HEK293T (cell line): ENCODE measurements at places on chromosomes 3 and 15.

DNA sequence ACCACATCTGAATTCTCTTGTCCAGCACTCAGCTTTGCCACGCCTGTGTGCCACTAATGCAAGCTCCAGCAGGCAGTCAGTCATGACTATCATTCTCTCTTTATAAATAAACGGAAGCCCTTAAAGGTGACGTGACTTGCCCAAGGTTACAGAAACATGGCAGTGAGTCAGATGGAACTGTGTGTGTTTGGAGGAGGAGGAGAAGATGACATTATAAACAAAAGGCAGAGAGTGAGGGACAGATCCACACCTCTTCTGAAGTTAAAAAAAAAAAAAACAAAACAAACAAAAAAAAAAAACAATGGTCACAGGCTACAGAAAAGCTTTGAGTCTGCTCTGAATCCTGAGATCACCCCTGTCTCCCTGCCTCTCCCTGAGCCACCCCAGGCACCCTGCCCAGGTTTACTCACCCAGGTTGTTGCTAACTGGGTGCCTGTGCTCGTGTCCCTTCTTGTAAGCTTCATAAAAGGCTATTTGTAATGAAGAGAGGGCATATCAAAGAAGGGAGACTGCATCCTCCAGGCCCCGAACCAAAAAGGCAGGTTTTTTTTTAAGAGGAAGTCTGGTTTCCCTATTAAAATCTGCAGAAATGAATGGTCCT is 119.7 kb upstream of the PHLDB2 start:
- no peak for DNase-seq

DNA sequence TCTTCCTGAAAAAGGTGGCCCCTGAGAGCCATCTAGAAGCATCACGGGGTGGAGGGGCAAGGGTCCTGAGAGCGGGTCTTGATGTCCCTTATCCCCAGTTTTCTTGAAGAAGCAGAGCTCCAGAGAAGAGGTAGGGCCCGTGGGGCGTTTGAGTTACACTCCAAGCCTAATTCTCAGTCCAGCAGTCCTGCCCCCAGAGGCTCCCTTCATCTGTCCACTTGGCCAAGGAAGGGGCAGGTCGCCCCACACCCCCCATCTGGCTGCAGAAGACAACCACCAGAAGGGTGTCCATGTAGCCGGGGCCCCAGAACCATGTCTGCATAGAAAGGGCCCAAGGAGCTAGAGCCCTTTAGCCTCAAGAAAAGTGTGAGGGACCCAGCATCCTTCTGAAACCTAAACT is 25.5 kb upstream of the RPL32 start:
- DNase-seq, result no peak

DNA sequence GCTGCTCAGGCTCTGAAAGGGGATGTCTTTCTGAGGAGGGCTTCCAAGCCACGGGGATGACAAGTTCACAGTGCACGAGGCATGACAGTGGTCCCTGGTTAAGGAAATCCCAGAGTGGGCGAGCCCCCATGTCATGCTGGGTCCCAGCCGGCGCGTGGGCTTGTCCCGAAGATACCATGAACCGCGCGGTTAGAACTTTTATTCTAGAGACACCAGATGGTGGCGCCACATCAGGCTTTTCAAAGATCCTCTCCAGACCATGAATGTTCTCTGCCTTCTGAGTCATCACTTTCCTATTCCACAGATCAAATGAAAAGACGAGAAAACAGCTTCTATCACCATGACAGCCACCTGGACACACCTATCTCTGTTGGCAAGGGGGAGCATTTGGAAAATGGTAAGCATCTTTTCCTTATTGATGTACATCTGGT is 227.8 kb upstream of the LYSMD4 start:
- peak; percentile 45 for DNase-seq

DNA sequence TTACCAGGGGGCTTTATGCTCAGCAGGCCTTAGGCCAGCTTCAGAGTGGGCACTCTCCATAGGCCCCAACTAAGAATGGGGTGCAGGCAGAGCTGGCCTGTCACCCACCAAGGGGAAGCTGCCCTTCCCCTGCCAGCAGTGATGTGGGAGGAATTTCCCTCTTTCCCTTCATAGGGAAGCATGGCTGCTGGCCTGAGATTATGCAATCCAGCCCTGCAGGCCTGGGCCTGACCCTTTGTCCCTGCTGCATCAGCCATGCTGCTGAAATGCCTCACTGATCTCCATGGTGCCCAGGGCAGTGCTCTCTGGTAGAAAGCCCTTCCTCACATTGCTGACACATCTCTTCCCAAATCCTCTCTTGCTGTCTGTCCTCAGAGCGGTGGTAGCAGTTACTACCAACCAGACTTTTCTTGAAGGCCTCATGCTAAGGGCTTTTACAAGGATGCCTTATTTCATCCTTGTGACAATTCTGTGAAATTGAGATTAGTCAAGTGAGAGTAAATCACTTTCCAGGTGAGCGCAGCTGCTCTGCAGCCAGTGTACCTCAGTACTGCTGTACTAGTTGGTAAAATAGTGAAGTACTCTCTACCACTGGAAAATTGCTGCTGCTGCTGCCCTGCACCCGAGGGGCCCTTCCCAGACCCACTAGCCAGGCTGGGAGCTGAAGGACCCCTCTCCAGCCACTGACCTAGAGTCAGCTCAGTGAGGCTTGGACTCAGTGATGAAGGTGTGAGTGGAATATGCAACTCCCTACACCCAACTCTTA is 33.8 kb downstream of the MRAS start:
- no peak for DNase-seq

DNA sequence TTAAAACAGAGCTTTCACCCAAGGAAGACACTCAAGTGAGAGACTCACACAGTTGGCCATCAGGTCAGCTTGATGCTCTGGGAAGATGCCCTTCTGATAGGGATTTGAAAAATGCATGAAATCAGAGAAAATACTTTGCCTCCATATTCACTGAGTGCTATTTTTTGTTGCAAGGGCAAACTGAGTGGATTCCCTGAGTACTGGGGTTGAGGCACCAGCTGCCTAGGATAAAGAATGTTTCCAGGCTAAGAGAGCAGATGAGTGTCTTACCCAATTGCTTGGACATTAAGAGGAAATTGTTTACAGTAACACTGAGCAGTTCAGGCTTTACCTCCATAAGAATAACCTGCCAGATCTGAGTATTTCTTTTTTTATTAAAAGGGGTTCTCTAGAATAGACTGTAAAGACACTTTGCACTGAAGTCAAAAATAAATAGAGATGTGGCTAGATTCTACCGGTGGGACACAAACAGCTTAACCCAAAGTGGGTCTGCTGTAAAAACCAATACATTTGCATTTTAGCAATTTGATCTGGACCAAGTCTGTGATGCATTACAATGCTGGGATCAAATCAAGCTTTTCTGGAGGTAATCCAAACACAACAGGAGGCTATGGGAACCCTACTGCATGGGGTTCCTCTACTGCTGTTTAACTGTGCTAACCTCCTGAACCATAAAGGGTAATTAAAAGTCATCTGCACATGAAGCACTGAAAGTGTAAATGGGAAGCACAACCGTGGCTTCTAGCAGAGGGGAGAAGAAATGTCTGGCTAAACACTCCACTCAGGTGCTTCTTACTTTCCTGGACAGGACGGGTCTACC is 238.8 kb upstream of the WNT5A start:
- no peak for DNase-seq

DNA sequence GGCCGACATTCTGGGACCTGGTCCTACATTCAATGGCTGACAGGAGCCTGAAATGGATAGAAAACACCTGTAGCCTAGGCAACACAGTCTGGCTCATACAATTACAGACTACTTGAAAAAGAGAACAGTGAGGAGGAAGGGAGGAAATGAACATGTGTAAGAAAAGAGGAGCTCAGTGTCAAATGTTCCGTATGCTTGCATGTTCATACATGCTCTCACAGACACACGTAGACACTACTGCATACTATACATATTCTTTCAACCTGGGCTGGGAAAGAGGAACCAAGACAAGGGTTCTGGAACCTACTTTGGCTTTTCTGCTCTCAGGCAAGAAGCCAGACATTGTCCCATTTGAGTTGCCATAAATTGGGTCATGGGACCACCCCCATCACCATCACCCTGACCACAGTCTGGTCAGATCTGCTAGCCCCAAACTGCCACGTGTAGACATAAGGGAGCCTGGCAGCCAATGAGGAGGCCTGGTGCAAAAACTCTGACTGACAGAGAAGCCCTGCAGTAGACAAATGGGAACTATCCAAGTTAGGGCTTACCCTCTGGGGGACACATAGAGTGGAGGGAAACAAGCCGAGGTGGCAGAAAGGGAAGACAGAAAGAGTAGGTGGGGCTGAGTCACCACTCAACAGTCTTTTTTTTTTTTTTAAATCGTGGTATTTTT is 310.0 kb downstream of the SHQ1 start:
- DNase-seq, result no peak

DNA sequence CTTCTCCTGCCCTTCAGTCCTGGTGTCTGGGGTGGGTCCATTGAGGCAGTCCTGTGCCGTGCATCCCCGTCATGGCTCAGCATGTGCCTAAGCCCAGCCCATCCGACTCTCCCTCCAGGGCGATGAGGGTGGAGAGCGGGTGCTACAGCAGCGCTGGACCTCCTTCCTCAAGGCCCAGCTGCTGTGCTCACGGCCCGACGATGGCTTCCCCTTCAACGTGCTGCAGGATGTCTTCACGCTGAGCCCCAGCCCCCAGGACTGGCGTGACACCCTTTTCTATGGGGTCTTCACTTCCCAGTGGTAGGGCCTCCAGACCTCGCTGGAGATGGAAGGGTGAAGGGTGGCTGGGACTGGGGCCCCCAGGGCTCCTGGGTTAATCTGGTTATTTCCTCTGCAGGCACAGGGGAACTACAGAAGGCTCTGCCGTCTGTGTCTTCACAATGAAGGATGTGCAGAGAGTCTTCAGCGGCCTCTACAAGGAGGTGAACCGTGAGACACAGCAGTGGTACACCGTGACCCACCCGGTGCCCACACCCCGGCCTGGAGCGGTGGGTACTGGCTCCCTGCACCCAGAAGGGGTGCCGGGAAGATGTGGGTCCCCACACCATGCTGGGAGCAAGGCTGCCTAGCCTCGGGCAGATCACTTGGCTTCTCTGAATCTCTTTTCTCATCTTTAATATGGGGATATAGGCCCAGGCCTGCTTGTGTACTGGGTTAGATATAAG is 10.1 kb downstream of the CIB1 start:
- no peak for DNase-seq

DNA sequence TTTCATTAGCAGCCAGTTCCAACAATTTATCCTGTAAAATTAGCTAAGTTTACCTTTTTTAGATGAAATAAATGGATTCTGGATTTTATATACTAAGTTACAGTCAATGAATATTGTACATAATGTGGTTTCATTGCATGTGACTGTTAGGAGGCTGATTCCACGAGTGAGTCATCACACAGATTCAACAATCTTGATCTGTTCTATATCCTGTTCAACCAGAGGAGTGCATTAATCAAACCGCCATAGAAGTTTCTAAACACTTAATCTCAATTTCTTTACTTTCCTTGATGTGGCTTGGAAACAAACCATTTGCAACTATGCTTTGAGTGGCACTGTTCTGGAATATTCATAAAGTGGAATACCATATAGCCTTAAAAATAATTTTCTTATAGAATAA is 15.3 kb downstream of the DNAJC13 start:
- DNase-seq, result no peak

- no peak for DNase-seq
Measured at GRCh38 chr3:143856252-143856970, 8.1 kb upstream of the SLC9A9 start.

- no peak for DNase-seq
Measured at GRCh38 chr3:40464339-40465110, 7.4 kb downstream of the RPL14 start.

- no peak for DNase-seq
Measured at GRCh38 chr3:126124896-126125295, 41.0 kb upstream of the SLC41A3 start.

DNA sequence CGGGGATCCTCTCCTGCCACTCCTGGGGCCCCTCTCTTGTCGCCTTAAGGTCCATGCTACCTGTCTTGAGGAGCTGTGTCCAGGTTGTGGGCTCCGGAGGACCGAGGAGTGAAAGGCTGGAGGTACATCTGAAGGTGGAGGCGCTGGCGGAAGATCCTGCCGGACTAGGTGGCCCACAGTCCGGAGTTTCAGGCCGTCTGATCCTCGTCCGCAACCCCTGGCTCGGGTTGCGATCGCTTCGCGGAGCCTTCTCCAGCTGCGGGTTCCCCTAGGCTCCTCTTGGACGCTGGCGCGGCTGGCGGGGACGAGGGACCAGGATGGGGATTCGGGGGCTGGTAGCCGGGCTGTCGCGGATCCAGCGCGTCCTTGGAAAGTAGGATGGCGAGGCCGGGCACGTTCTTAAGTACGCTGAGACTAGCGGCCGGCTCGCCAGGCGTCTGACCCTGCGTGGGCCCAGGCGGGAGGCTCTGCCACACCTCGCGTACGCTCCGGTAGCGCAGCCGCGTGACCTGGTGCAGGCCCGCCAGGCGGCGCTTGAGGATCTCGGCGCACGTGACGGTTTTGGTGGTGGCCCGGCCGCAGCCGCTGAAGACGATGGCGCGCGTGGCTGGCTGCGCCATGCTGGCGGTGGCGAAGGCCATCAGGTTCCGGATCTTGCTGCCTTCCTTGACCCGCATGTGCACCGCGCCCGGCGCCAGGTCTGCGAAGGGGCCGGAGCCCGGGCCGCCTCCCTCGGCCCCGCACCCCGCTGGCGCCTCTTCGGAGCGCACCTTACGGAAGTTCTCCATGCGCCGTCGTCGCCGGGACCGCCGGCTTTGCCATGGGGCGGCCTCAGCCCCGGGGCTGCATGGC is 550 bp downstream of the RPP25 start:
- peak; percentile 42 for DNase-seq

DNA sequence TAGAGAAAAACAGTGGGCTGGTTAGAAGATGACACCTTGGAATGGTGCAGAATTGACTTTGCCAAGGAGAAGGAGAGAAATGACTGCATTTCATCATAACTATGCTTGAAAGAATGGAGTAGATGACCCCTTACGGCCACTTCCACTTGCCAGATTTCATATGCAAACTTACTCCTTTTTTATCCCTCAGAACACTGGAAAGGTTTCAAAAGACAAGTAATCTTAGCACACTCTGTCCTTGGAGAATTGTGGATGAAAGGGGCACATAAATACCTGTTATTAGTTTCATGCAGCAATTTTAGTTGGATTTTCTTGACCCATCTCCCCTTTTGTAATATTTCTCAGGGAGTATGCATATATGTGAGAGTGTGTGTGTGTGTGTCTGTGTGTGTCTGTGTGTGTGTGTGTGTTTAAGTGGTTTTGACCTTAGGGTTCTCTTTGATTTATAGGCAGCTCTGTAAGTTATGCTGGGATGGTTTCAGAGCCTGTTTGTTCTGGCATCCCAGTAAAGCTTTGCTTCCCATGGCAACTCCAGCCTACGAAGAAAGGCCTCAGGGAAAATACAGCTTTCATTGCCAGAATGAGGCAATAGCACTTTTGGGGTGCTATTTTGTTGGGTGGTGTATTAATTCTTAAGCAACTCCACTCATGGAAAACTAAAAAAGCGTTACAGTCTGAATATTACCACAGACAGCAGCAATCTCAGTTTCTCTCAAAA is 122.2 kb upstream of the TP63 start:
- no peak for DNase-seq
